H7 (cell line): ENCODE measurements at places on chromosomes 12 and 14.

- no peak for DNase-seq
These were observed 76.7 kb downstream of the TBK1 start for GRCh38 chr12:64528616-64529015.

- no peak for DNase-seq
These were observed 46.2 kb downstream of the SLC38A1 start for GRCh38 chr12:46222636-46223035.

DNA sequence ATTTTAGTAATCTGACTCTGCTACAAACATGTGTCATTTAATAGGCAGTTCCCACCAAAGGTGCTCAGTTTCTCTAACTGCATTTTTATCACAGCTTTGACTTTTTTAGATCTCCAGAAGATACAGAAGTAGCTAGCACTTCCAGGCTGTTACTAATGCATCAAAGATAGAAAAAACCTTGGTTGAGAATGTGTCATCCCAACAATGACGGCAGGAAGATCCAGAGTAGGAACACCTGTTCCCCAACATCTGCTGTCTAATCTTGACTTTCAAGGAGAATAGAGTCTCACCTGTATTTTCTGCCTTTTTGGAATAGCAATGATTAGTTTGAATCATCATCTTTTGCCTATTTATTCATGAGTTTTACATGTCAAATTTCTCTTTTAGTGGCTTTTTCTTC, 45.0 kb downstream of the ARMH4 start:
- no peak for DNase-seq

DNA sequence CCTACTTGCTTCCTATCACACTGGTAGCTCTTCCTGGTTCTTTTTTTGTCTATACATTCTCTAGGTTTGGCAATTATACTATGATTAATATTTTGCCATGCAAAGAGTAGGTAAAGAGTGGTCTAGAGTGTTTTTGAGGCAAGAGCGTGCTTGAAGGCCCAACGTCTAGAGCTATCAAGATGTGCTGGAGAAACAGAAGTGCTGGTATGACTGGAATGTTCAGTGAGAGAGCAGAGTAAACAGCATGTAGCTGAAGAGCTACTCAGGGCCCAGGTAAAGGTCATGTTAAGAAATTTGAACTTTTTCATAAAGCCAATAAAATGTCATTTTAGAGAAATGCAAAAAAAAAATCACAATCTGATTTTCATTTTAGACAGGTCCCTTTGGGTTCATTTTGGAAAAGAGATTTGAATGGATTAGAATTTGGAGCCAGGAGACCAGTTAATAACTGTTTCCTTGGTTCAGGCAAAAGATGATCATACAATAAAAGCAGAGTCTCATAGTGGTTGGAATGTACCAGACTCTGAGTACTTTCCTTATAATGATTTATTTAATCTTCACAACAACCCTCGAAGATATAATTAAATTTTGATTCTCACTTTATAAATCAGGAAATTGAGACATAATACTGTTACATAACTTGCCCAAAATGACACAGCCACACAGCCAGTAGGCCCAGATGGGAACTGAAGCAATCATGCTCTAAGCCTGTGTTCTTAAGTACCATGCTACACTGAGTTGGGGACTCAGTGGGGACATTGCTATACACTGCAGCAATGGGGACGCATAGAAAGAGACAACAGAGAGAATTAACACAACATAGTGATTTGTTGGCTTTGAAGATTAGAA, 350.1 kb downstream of the NELL2 start:
- no peak for DNase-seq

DNA sequence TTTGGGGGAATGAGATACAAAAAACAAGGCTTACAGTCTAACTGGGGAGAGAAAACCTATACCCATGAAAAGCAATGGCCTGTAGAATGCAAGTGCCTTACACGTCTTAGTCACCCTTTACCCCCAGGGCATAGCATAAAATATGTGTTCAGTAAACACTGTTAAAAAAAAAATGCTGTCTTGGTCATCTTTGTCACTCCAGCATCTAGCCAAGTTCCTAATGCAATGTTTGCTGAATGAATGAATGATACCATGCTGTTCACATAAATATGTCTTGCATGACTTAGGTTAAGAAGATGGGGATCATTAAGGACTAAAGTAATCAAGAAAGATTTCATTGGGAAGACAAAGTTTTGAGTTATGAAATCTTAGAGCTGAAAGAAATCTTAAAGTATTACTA, 38.5 kb downstream of the PPP2R5E start:
- DNase-seq, result no peak

- no peak for DNase-seq
These were observed 102.7 kb upstream of the USP44 start for GRCh38 chr12:95653771-95654546.

GRCh38 chr14:53711205-53711604, 245.4 kb downstream of the BMP4 start:
- DNase-seq, result no peak

GRCh38 chr14:101889898-101890297, 74.5 kb upstream of the DYNC1H1 start:
- no peak for DNase-seq

DNA sequence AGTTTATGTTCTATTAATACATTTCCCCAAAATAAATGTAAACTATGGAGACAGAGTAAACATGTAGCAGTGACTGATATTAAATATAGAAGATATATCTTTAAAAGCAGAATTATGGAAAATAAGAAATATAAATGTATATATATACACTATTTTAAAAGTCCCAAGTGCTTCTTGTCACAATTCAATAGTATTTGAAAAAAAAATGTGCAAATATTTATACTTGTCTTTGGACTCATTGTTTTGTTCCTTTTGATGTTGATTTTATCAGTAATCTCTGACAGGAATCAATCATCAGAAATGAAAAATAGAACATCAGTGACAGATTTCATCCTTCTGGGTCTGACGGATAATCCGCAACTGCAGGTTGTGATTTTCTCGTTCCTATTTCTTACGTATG, at the start of gene OR6C76:
Gene OR6C76 (plus strand): TSS at position 301 of the 400 bp plus-strand sequence. CDS start 0 bp downstream, at position 301.
- DNase-seq, result no peak

- peak; percentile 79 for DNase-seq
These were observed 644 bp downstream of the NAB2 start for GRCh38 chr12:57089271-57090245.

- peak; percentile 2 for DNase-seq
These were observed 2.1 kb downstream of the LUM start for GRCh38 chr12:91109148-91109564.

GRCh38 chr14:59275668-59276067, 87.2 kb downstream of the DAAM1 start:
- DNase-seq, result no peak

GRCh38 chr12:19419086-19419485, 20.2 kb upstream of the AEBP2 start:
- DNase-seq, result no peak

GRCh38 chr12:84186433-84186832, 726.2 kb downstream of the SLC6A15 start:
- DNase-seq, result no peak

DNA sequence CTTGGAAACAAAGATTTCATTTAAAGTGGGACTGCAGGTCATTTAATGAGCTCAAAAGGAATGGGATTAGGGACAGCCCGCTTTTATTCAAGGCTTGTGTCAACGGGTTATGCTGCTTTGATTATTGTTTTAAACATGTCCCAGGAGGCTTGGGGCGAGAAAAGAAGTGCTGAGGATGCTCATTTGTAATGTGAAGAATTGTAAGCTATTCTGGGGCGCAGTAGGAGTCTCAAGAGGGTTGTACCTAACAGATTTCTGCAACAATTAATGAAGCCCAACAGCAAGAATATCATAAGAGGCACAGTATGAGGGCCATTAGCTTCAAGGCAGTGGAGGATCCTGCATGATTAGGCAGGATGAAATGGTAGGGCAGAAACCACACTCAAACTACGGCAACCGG, 122.5 kb downstream of the KTN1 start:
- no peak for DNase-seq

DNA sequence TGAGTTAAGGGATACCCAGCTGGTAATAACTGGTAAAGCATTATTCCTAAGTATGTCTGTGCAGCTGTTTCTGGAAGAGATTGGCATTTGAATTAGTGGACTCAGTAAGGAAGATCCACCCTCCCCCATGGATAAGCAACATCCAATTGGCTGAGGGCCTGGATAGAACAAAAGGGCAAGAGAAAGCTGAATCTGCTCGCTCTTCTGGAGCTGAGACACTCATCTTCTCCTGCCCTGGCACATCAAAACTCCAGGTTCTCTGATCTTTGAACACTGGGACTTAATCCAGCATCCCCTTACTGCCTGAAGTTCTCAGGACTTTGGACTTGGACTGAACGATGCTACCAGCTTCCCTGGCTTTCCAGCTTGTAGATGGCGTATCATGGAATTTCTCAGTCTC, 63.1 kb upstream of the CNOT2 start:
- no peak for DNase-seq

DNA sequence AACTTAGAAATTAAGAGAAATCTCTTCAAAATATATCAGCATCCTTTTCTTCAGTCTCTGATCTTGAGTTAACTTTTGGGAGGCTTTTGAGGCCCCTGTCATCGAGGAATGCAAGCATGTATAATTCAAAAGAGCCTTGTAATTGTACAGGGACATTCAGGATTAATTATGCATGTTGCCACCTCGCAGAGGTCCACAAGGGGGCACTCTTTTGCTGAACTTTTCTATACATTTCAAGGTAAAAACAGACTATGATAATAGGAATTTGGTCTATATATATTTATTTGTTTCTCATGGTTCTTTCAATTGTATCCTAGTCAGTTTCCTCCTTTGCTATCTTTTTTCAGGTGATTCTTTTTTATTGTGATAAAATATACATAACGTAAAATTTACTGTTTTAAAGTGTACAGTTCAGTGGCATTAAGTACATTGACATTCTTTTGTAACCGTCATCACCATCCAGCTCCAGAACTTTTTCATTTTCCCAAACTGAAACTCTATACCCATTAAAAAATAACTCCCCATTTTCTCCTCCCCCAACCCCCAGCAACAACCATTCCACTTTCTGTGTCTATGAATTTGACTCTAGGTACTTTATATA, 47.0 kb upstream of the SLC2A13 start:
- no peak for DNase-seq

DNA sequence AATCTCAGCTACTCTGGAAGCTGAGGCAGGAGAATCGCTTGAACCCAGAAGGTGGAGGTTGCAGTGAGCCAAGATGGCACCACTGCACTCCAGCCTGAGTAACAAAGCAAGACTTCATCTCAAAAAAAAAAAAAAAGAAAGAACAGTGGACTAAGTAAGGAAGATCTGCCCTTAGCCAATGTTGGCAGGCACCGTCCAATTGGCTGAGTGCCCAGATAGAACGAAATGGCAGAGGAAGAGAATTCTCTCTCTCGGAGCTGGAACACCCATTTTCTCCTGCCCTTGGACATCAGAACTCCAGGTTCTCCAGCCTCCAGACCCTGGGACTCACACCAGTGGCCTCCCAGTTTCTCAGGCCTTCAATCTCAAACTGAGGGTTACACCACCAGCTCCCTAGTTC, 49.9 kb downstream of the ESR2 start:
- no peak for DNase-seq

GRCh38 chr14:99564256-99564925, 39.6 kb downstream of the CCDC85C start:
- no peak for DNase-seq

DNA sequence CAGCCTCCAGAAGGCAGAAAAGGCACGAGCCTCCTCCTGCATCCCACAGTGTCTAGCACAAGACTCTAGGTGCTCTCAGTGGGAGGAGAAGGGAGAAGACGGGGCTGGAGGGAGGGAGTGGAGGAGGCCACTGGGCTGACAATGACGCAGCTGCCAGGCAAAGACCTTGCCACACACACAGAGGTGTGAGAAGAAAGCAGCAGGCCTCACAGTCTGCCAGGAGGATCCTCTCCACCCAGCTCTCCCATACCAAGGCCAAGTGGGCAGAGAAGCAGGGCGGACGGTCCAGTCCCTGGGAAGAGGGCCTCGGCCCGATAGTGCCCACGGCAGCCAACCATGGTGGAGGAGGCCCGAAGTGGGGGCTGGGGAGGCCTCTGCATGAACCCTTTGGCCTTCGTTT, 78.9 kb downstream of the NCOR2 start:
- no peak for DNase-seq

GRCh38 chr12:29907461-29907860, 123.7 kb upstream of the TMTC1 start:
- DNase-seq, result no peak

DNA sequence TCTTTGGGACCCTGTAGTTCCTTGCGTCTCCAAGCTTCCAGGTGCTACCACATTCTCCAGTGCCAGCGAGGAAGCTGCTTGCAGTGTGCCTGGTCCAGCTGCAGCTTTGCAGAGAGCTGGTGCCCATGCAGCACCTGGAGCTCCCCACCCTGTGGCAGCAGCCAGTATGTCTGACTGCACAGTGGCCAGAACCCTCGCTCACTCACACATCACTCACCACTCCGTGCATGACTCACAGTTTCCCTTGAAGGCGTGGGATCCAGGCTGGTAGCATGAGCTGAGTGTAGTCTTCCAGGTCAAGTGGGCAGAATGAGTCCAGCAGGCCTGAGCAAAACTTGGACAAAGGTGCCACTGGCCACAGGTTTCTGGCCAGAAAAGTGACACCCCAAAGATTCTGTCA, 33.6 kb downstream of the SDR9C7 start:
- DNase-seq, result no peak

DNA sequence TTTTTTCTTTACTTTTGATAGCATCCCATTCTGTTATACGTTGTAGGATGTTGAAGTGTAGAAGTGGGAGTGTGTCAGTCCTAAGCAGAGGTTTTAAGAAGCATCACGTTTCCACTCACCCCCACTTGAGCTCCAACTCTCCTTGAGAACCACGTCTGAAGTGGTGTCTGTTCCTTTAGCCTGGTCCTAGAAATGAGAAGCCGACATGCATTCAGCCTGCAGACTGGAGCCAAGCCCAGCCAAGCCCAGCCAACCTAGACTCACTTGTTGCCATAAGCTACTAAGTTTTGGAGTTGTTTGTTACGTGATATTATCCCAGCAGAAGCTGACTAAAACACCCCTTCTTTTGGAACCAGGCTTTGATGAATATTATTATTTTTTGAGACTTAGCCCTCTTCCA, 4.4 kb upstream of the ELK3 start:
- no peak for DNase-seq

DNA sequence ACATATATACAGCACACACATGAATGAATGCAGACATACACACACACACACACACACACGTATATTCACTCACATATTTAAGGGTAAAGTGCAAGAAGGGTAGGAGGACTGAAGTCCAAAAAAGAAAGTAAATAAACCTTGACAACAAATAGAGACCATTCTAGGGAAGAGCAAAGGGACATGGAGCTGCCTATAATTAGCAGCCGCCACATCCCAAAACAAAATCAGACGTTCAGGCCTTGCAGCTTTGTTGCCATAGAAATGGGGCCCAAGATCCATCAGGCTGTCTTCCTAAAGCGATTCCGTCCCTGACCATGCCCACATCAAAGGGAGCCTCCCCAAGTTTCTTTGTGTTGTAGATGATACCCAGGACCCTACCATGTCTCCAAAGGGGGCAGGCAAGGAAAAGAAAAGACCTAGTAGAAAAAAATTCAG, 703.5 kb upstream of the TBX3 start:
- DNase-seq, result peak; percentile 15

- DNase-seq, result no peak
These were observed 47.9 kb downstream of the ASCL4 start for GRCh38 chr12:107822356-107822755.
